Fibroblast of lung (primary cell): ENCODE measurements at places on chromosomes 4 and X. TPM values are rescaled to one million over a fixed set of nuclear protein-coding genes. Genes with fewer than 3 reads are reported as not detected.

The MUC7 gene
- not detected in 2 replicates for polyA plus RNA-seq

The TEX11 gene
- polyA plus RNA-seq, result not detected in 2 replicates

The UCP1 gene
- not detected in 2 replicates for polyA plus RNA-seq

DNA sequence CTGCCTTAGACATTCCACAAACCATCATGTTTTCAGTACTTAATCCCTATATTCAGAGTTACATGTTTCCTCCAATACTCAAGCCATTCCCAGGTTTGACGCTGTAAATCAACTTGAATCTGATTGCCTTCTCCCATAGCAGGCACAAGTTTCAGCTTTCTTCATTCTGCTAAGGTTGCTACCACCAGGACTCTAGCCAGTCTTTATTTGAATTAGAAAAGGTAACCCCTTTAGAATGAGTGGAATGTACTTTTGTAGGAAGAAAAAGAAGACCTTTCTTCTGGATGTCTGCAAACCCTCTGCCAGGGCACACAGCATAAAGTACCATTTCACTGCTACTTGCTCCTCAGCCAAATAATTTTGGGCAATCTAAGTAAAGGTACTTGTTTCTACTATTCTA is 10.7 kb upstream of the RBMXL3 start:
- no peak for DNase-seq
- no peaks in the 10 kb centered on the region for H3K27me3 ChIP-seq
- H3K4me1 ChIP-seq, result no peaks in the 10 kb centered on the region
- H3K4me3 ChIP-seq, result no peak overlapping the region
- H3K36me3 ChIP-seq, result no peaks in the 10 kb centered on the region
- no peak overlapping the region for H3K27ac ChIP-seq

DNA sequence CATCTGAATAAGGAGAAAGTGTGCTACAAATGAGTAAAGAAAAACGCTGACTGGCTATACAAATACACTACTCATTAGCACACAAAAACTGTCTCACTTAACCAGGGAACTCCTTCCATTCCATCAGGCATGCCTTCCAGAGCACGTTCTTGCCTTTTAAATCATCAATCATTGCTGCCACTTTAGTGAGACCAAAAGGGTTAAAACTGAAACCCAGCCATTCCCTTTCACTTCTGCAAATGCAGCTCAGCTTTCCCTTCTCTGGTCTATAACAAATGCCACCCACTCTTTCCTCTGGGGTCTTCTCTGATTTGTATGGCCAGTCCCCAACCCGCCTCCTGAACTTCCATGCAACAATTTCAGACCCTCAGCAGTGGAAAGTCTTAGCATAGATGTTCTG is 231.5 kb downstream of the TRIML1 start:
- DNase-seq, result no peak
- no peaks in the 10 kb centered on the region for H3K27me3 ChIP-seq
- no peaks in the 10 kb centered on the region for H3K36me3 ChIP-seq
- no peak overlapping the region for H3K4me3 ChIP-seq
- no peaks in the 10 kb centered on the region for H3K4me1 ChIP-seq

GRCh38 chr4:101115887-101116286 is 231.4 kb downstream of the PPP3CA start:
- no peak for DNase-seq
- no peaks in the 10 kb centered on the region for H3K27me3 ChIP-seq
- H3K4me3 ChIP-seq, result no peak overlapping the region
- H3K36me3 ChIP-seq, result no peaks in the 10 kb centered on the region
